ENCODE measurements at places on chromosomes 5 and 9.

GRCh38 chr9:104482921-104483570 lies 21.0 kb upstream of the OR13F1 start:
- DNase-seq = no peak

DNA sequence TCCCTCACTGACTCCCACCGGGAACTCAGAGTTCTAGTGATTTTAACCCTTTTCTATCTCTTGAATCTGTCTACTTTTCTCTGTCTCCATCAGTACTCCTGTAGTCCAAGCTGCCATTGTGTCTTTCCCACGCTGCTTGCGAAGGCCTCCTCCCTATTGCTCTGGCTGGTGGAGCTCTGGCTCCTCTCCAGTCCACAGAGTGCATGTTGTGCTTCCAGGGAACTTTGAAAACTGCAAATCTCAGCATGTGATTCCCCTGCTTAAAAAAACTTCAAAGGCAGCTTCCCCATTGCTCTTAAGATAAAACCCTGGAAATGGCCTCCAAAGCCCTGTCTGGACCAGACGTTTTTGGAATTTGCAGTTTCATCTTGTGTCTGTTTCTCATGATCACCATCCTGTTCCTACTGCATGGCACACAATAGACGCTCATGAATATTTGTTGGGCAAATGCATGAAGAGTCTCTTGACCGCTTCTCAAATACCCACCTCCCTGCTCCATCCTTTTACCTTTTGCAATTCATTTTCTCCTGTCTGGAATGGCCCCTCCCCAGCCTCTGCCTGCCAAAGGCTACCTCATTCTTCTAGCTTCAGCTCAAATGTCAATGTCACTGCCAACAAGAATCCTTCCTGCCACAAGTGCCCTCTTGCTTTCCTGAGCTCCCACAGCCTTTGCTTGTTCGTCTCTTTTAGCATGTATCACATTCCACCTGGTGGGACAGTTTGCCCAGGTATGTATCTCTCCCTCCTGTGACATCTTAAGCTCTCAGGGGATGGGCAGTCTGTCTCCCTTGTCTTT lies 293.2 kb downstream of the ARHGAP26 start:
- DNase-seq = no peak

GRCh38 chr5:35477911-35478310 lies 139.8 kb upstream of the SPEF2 start:
- no peak for DNase-seq

DNA sequence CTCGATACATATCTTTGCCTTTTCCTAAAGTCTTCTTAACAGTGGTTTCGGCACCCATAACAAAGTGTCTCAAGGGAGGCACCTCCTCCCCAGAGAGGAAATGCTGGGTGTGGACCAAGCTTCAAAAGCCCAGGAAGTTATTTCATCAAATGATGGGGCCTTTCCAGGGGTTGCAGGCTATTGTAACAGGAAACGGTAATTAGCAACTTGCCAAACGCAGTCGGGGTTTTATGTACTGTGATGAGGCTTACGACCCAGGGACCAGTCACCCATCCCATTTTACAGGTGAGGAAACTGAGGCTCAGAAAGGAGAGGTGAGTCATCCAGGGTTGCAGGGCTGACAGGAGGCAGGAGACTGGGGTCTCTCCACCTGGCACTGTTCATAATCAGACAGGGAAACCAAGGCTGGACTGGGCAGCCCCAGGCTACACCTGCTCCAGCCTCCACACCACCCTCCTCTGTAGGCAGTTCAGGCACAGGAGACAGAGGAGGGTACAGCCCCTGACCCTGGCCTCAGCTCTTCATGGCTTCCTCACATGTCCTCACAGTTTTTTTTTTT lies 30.0 kb upstream of the SUSD3 start:
- DNase-seq = no peak

All from right lung (tissue), 10 donors.